Caco-2 (cell line): ENCODE measurements at places on chromosomes 11 and 22. TPM values are rescaled to one million over a fixed set of nuclear protein-coding genes. Genes with fewer than 3 reads are reported as not detected.
A peak's percentile ranks its signal among the peaks of the same experiment; 100 is the strongest.

The YWHAH gene
- 128 and 135 TPM in 2 replicates for total RNA-seq

The GATD1 gene
- 85.0 and 91.5 TPM in 2 replicates for total RNA-seq

The POGLUT3 gene
- total RNA-seq: 87.2 and 87.5 TPM in 2 replicates

The ZNF214 gene
- 0.16 and 0.70 TPM in 2 replicates for total RNA-seq

The MS4A4A gene
- total RNA-seq: not detected in 2 replicates

The INPPL1 gene
- 393 and 396 TPM in 2 replicates for total RNA-seq

The GAL gene
- 72.6 and 94.4 TPM in 2 replicates for total RNA-seq

The OR2D2 gene
- not detected in 2 replicates for total RNA-seq

The ASPHD2 gene
- not detected in 2 replicates for total RNA-seq

The PYGM gene
- 0.51 and 1.4 TPM in 2 replicates for total RNA-seq

- H3K4me3 ChIP-seq: no peak overlapping the region
- no peak overlapping the region for H3K27ac ChIP-seq
- peaks cover 18% of the 10 kb centered on the region for H3K4me1 ChIP-seq
- H3K27me3 ChIP-seq: no peaks in the 10 kb centered on the region
- no peaks in the 10 kb centered on the region for H3K36me3 ChIP-seq
Measured at GRCh38 chr11:86681483-86681756, 9.0 kb upstream of the ME3 start.

DNA sequence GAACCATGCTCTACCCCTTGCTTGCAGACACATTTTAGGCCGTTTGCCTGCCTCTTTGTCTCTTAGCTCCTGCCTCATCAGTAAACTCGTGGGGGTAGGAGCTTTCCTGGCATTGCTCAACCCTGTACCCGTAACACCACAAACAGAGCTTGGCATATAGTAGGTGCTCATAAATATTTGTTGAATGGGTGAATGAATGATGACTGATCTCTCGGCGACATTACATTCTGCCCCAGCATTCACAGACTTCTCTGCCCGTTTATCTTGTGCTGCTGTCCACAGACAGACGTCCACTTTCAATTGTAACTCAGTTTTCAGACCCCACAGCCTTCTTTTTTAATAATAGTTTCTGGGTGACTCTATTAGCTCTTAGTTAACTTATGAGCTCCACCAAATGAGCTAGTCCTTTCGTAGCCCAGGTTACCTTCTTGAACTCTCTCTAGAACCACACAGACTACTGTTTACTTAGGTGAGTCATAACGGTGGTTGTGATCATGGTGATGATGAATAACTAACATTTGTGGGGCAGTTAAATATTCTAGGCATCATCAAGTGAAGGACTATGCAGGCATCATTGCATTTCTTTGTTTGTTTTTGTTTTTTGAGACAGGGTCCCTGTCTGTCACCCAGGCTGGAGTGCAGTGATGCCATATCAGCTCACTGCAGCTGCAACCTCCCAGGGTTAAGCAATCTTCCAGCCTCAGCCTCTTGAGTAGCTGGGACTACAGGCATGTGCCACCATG is 188.4 kb downstream of the ADAMTS15 start:
- DNase-seq: no peak
- no peak overlapping the region for H3K4me3 ChIP-seq
- no peak overlapping the region for H3K27ac ChIP-seq
- no peaks in the 10 kb centered on the region for H3K36me3 ChIP-seq
- peaks cover 7% of the 10 kb centered on the region; the same call in 1 of the 2 replicates for H3K4me1 ChIP-seq
- no peaks in the 10 kb centered on the region; the same call in 1 of the 2 replicates for H3K27me3 ChIP-seq

DNA sequence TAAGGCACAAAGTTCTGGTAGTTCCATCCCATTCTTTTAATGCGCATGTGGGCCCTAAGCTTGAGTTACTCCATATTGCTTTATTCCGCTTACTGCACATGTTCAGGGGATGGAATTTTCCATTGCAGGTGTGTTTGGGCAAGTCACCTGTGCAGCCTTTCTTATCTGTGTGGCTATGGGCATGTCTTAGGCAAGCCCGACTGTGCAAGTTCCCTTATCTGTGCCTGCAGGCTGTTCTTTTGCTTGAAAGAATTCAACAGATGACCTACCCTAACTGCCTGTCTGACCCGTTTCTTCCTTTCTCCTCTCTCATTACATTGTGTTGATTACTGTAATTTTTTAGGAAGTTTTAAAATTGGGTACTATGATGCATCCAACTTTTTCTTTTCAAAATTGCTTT is 363.6 kb downstream of the TTC28 start:
- H3K4me1 ChIP-seq: peaks cover 18% of the 10 kb centered on the region
- no peak overlapping the region for H3K4me3 ChIP-seq
- no peak overlapping the region for H3K27ac ChIP-seq
- DNase-seq: peak; percentile 69
- no peaks in the 10 kb centered on the region for H3K36me3 ChIP-seq

DNA sequence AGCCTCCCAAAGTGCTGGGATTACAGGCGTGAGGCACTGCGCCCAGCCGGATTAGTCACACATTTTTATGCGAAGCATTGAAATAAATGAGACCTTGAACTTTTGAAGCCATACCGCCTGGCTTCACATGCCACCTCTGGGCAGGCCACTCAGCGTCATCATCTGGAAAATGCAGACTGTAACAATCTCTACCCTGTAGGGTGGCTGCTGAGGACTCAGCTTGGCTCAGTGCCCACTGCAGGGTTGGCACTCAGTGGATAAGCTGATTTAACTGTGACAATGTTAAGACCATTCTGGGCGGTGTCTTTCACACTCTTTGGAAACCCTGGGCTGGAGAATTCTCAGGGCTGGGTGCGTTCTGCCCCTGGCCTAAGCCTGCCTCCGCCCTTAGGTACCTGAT is 8.5 kb downstream of the SH3BP1 start:
- H3K4me3 ChIP-seq: no peak overlapping the region
- no peaks in the 10 kb centered on the region for H3K27me3 ChIP-seq
- DNase-seq: no peak

DNA sequence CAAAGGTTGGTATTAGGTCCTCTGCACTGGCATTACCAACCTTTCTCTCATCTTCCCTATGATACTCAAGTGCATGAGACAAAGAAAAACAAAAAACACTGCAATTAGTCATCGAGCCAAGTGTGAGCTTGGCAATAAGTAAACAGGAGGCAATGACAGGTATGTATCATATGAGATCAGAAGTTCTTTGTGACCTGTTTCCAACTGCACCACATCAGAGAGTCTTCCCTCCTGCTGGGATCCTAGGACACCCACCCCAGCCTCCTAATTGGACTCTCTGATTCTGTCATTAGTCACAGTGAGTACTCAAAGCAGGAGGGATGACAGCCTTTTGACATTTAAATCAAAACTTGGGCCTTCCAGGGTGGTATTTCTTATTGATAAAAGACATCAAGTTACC is 7.8 kb upstream of the JAML start:
- no peak for DNase-seq
- H3K4me3 ChIP-seq: no peak overlapping the region
- H3K27ac ChIP-seq: no peak overlapping the region
- peaks cover 9% of the 10 kb centered on the region for H3K36me3 ChIP-seq
- peaks cover 42% of the 10 kb centered on the region for H3K4me1 ChIP-seq
- H3K27me3 ChIP-seq: no peaks in the 10 kb centered on the region

GRCh38 chr22:32073262-32073661 is 30.2 kb downstream of the SLC5A1 start:
- H3K27me3 ChIP-seq: no peaks in the 10 kb centered on the region
- H3K4me3 ChIP-seq: no peak overlapping the region
- H3K36me3 ChIP-seq: no peaks in the 10 kb centered on the region

DNA sequence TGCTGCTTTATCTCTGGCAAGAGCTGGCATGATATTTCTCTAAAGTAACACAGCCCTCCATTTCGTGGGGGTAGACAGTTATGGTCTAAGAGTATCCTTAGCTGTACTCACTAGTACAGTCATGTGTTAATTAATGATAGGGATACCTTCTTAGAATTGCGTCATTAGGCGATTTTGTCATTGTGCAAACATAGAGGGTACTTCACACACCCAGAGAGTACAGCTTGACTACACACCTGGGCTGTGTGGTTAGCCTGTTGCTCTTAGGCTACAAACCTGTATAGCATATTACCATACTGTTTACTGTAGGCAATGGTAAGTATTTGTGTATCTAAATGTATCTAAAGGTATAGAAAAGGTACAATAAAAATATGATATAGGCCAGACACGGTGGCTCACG is 17.0 kb downstream of the XRCC6 start:
- H3K36me3 ChIP-seq: no peaks in the 10 kb centered on the region; the same call in 1 of the 2 replicates
- H3K27me3 ChIP-seq: no peaks in the 10 kb centered on the region
- no peak overlapping the region for H3K27ac ChIP-seq
- no peak overlapping the region for H3K4me3 ChIP-seq

GRCh38 chr11:134642206-134642605 is 230.2 kb upstream of the B3GAT1 start:
- H3K27ac ChIP-seq: no peak overlapping the region
- peak; percentile 23 for DNase-seq
- no peaks in the 10 kb centered on the region for H3K4me1 ChIP-seq
- H3K36me3 ChIP-seq: no peaks in the 10 kb centered on the region

DNA sequence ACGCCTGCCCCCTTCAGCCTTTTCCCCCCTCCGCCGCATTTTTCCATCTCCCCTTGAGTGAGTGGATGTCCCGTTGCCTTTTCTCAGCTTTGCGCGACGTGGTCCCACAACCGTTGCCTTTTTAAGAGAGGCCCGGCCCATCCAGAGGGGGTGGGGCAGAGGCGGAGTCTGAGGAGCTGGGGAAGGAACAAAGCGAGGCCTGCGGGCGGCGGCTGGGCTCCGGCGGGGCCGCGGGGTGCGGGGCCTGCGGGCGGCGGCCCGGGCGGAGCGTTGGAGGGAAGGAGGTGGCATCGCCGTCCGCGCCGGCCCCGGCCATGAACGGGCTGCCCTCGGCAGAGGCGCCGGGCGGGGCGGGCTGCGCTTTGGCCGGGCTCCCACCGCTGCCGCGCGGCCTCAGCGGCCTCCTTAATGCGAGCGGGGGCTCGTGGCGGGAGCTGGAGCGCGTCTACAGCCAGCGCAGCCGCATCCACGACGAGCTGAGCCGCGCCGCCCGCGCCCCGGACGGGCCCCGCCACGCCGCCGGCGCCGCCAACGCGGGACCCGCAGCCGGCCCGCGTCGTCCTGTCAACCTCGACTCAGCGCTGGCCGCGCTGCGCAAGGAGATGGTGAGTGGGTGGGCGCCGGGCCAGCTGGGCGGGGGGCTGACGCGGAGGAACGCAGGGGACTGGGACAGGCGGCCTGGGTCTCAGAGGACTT is at the start of gene FAM89B:
Gene FAM89B, plus strand, starts transcription at position 183 of the 696 bp plus-strand sequence. Its CDS starts 132 bp downstream, at position 315.
- H3K4me1 ChIP-seq: peaks cover 41% of the 10 kb centered on the region
- peak within 1 kb of the TSS; percentile 92 for H3K27ac ChIP-seq
- H3K27me3 ChIP-seq: no peaks in the 10 kb centered on the region
- peak; percentile 90 for DNase-seq
- peak within 1 kb of the TSS; percentile 66 for H3K4me3 ChIP-seq

DNA sequence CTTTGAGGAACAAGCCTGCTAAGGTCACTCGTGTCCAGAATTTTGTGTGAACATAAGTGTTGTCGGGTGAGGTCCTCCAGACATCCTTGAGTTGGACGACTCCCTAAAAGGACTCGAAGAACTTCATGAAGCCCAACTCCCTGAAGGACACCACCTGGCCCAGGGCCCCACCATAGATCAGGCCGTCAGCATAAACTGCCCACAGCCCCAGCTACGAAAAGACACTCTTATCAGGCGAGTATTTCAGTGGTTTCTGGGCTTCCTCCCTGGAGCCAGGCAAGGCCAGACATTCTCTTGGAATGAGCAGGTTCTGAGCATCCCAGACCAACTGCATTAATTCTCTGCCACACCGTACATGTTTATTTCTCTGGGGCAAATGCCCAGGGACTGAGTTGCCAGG is 170.1 kb downstream of the IGLL1 start:
- H3K27ac ChIP-seq: no peak overlapping the region
- DNase-seq: no peak
- no peak overlapping the region for H3K4me3 ChIP-seq
- no peaks in the 10 kb centered on the region for H3K27me3 ChIP-seq

GRCh38 chr11:1521382-1522080 is 35.0 kb upstream of the MOB2 start:
- H3K4me1 ChIP-seq: peaks cover 9% of the 10 kb centered on the region
- H3K27me3 ChIP-seq: no peaks in the 10 kb centered on the region
- DNase-seq: no peak
- no peak overlapping the region for H3K4me3 ChIP-seq
- H3K36me3 ChIP-seq: no peaks in the 10 kb centered on the region
- H3K27ac ChIP-seq: no peak overlapping the region

GRCh38 chr11:81092522-81092921 is 1641.1 kb downstream of the FAM181B start:
- H3K36me3 ChIP-seq: no peaks in the 10 kb centered on the region
- no peak overlapping the region for H3K27ac ChIP-seq
- no peaks in the 10 kb centered on the region for H3K4me1 ChIP-seq
- H3K4me3 ChIP-seq: no peak overlapping the region
- no peak for DNase-seq
- H3K27me3 ChIP-seq: no peaks in the 10 kb centered on the region

GRCh38 chr22:42651134-42651533 is 1.9 kb upstream of the CYB5R3 start:
- H3K4me1 ChIP-seq: peaks cover 26% of the 10 kb centered on the region
- H3K36me3 ChIP-seq: no peaks in the 10 kb centered on the region
- H3K27me3 ChIP-seq: no peaks in the 10 kb centered on the region
- H3K27ac ChIP-seq: no peak overlapping the region
- DNase-seq: no peak

DNA sequence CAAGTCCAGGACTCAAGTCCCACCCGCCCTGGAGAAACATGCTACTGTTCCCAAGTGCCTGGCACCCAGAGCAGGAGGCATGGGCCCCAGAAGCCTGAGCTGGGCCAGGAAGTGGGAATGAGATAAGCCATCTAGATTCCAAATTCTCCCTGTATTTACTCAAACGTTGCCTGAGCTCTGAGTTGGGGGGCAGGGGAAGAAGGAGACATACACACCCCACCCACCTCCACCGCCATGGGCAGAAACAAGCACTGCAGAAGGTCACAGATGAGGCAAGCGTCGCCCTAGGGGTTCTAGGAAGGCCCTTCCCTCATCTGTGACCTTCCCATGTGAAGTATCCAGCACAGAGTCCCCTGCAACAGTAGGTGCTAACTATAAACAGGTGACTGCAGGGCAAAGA is 54.0 kb downstream of the PLEKHA7 start:
- no peaks in the 10 kb centered on the region for H3K27me3 ChIP-seq
- no peak for DNase-seq
- no peak overlapping the region for H3K4me3 ChIP-seq
- peaks cover 44% of the 10 kb centered on the region for H3K4me1 ChIP-seq
